Large intestine (tissue), 12 donors: ENCODE measurements at places on chromosomes 16 and 17. TPM values are rescaled to one million over a fixed set of nuclear protein-coding genes. Genes with fewer than 3 reads are reported as not detected.

GRCh38 chr17:41340934-41341861 is 9.4 kb downstream of the KRT33A start:
- no peaks in the 10 kb centered on the region for H3K36me3 ChIP-seq
- H3K4me1 ChIP-seq, result no peaks in the 10 kb centered on the region
- H3K27ac ChIP-seq, result no peak overlapping the region
- peaks cover 9% of the 10 kb centered on the region for H3K27me3 ChIP-seq
- H3K4me3 ChIP-seq, result no peak overlapping the region
- DNase-seq, result no peak

DNA sequence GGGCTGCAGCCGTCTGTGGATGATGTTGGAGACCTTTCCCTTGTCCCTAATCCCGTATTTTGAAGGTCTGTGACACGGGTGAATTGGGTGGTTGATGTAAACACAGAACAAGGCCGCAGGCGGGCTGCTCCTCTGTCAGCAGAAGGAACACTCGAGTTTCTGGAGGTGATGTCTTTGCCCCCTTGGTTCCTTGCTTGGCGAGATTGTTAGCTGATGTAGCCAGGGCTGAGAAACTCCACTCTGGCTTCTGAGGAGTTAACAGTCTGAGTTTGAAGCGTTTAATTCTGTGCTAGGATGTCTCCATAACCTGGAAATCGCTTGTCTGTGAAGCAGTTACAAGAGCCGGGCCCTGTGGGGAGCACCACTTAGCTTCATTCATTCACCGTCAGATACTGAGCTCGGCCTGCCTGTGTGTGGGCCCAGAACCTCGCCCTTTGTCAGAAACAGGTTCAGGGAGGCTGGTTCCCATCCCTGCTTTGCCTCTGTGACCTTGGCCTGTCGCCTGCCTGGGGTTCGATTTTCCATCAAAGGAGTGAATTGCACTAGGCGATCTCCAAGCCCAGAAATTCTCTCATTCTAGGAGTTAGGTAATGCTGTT is 1.3 kb downstream of the MAPK8IP3 start:
- peaks cover 6% of the 10 kb centered on the region for H3K4me1 ChIP-seq
- peak overlapping the region; percentile 6 for H3K27ac ChIP-seq
- no peak for DNase-seq
- no peaks in the 10 kb centered on the region for H3K27me3 ChIP-seq
- H3K4me3 ChIP-seq, result peak overlapping the region; percentile 93

GRCh38 chr16:11833951-11834695 is 17.2 kb downstream of the RSL1D1 start:
- H3K27me3 ChIP-seq, result no peaks in the 10 kb centered on the region
- no peak overlapping the region for H3K27ac ChIP-seq
- no peak for DNase-seq
- peaks cover 29% of the 10 kb centered on the region for H3K36me3 ChIP-seq
- no peak overlapping the region for H3K4me3 ChIP-seq

DNA sequence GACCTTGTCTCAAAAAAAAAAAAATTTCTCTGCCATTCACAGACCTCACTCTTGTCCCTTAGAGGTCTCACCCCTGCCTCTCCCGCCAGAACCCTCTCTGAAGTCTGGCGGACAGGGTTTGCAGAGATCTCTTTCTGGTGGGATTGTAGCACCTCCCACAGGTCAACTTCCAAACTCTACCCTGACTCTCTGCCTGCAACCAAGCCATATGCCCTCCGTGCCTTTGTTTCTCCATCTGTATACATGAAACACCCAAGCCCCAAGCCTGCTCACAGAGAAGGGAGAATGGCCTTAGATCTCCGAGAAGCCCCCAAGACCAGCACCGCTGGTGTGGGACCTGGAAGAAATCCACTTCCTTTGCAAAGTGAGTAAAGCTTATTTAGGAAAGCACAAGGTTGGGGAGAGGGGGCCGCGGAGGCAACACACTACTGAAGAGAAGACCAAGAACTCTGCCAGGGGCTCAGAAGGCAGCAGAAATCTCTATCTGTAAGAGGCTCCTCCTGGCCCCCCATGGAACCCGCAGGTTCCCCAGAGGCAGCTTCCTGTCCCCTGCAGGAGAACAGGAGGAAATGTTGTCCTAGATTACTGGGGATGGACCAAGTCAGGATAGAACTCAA is 219.9 kb downstream of the C16orf78 start:
- DNase-seq, result no peak
- H3K27ac ChIP-seq, result no peak overlapping the region
- no peak overlapping the region for H3K4me3 ChIP-seq

DNA sequence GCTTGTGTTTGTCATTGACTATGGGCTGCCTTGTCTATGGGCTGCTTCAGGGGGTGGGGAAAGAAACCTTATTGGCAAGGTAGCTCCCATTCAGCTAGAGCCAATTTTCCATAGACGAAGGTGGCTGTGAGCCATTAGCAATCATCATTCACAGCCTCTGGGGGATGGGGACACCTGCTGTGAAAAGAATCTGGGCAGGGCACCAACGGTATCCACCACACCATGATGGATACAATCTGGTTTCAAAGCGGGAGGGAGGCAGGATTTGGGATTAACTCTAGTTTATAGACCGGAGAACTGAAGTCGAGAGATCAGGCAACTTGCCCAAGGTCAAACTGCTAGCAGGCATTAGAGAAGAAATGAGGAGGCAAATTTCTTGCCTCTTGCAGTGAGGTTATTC is 182.3 kb downstream of the SHISA9 start:
- H3K36me3 ChIP-seq, result no peaks in the 10 kb centered on the region
- H3K4me3 ChIP-seq, result no peak overlapping the region
- no peaks in the 10 kb centered on the region for H3K27me3 ChIP-seq
- H3K27ac ChIP-seq, result no peak overlapping the region
- H3K4me1 ChIP-seq, result no peaks in the 10 kb centered on the region
- DNase-seq, result no peak

DNA sequence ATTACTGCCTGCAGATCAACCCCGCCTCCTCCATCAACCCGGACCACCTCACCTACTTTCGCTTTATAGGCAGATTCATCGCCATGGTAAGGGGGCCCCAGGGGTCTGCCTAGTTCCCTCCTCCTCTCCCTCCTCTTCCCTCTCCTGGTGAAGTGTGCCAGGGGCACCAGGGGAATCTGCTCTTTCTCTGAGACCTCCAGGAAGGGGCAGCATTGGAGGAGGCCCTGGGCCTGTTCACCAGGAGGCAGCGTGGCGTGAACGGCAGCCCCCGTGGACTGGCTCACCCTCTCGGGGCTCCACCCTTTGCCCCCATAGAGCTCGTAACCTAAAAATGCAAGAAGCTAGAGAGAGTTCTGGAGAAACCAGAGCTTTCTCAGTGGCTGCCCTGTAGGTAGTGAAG is 17.1 kb upstream of the CLEC18A start:
- no peaks in the 10 kb centered on the region for H3K27me3 ChIP-seq

- H3K27me3 ChIP-seq, result peaks cover 6% of the 10 kb centered on the region
- no peaks in the 10 kb centered on the region for H3K36me3 ChIP-seq
- no peak overlapping the region for H3K4me3 ChIP-seq
- no peak for DNase-seq
Measured at GRCh38 chr17:10384175-10384574, 11.4 kb upstream of the MYH13 start.

DNA sequence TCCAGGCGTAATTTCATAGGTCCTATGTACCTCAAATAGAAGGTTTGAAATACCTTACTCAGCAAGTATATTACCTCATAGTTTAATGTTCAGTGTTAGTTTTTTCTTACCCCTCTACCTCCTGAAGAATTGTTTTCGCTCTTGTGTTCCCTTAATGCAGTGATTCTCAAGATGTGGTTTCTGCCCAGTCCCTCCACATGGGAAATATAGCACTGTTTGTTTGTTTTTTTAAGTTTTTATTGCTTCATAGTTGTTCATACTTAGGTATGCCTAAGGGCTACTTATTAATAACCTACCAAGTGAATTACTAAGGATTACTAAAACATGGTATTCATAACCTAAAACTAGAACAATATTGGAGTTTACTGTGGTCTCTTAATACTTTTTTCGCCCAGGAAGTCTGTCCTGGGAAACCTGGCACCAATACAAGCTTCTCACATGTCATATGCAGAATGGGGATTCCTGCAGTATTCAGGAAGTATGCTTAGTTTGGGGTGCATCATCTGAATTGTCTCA is 5.0 kb downstream of the RSPRY1 start:
- peaks cover 9% of the 10 kb centered on the region for H3K4me1 ChIP-seq
- H3K27me3 ChIP-seq, result no peaks in the 10 kb centered on the region
- no peak overlapping the region for H3K4me3 ChIP-seq
- DNase-seq, result peak; percentile 8

GRCh38 chr16:48164907-48165715 is 9.3 kb upstream of the ABCC12 start:
- H3K4me1 ChIP-seq, result no peaks in the 10 kb centered on the region
- no peaks in the 10 kb centered on the region for H3K27me3 ChIP-seq
- DNase-seq, result peak; percentile 44
- no peak overlapping the region for H3K27ac ChIP-seq
- no peak overlapping the region for H3K4me3 ChIP-seq

DNA sequence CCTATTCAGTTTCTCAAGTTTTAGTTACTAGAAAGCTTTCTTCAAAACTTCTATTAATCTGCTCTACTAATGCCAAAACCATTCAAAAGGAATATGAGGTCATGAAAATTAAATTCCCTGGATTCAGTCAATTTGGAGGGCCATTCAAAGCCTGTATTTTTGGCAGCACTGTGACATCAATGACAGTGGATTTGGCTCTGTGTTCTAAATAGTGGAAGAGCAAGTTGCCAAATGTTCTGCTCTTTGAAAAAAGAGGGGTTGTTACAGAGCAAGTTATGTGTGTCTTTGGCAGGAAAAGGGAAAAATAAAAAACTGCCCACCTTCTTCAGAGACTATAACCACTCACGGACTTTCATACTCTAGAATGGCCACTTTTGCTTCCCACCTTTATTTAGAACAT is 3.2 kb upstream of the C16orf46 start:
- no peak for DNase-seq
- no peaks in the 10 kb centered on the region for H3K27me3 ChIP-seq
- H3K4me3 ChIP-seq, result no peak overlapping the region
- no peaks in the 10 kb centered on the region for H3K4me1 ChIP-seq
- no peaks in the 10 kb centered on the region for H3K36me3 ChIP-seq
- H3K27ac ChIP-seq, result no peak overlapping the region

GRCh38 chr16:86662195-86662594 is 83.8 kb downstream of the FOXL1 start:
- H3K4me1 ChIP-seq, result peaks cover 19% of the 10 kb centered on the region
- H3K4me3 ChIP-seq, result no peak overlapping the region
- no peak for DNase-seq
- H3K36me3 ChIP-seq, result no peaks in the 10 kb centered on the region
- H3K27ac ChIP-seq, result no peak overlapping the region

GRCh38 chr17:2406271-2406902 is 5.5 kb upstream of the MNT start:
- peaks cover 2% of the 10 kb centered on the region for H3K36me3 ChIP-seq
- H3K27ac ChIP-seq, result peak overlapping the region; percentile 100
- DNase-seq, result no peak
- H3K4me1 ChIP-seq, result peaks cover 45% of the 10 kb centered on the region

DNA sequence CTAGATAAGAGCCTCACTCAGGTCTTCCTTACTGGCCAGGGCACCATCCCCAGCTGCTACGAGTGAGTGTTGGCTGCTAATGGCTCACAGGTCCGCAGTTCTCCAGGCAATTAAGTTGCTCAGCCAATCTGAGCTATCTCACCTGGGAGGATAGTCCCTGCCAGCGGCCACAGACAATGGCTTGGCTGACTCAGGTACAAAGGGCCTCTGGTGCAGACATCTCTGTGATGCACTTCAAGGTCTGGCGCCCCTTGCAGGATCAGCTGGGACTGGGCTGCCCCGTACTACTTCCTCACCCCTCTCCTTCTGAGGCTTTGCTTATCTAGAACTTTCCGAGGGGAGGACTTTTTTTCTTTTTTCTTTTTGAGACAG is 49.2 kb upstream of the EMP2 start:
- H3K4me3 ChIP-seq, result no peak overlapping the region
- H3K4me1 ChIP-seq, result no peaks in the 10 kb centered on the region
- no peaks in the 10 kb centered on the region for H3K36me3 ChIP-seq
- DNase-seq, result no peak

GRCh38 chr17:82214012-82214628 is 1.5 kb upstream of the CCDC57 start:
- DNase-seq, result no peak
- no peak overlapping the region for H3K4me3 ChIP-seq
- H3K36me3 ChIP-seq, result no peaks in the 10 kb centered on the region
- H3K27ac ChIP-seq, result no peak overlapping the region
- no peaks in the 10 kb centered on the region for H3K4me1 ChIP-seq

DNA sequence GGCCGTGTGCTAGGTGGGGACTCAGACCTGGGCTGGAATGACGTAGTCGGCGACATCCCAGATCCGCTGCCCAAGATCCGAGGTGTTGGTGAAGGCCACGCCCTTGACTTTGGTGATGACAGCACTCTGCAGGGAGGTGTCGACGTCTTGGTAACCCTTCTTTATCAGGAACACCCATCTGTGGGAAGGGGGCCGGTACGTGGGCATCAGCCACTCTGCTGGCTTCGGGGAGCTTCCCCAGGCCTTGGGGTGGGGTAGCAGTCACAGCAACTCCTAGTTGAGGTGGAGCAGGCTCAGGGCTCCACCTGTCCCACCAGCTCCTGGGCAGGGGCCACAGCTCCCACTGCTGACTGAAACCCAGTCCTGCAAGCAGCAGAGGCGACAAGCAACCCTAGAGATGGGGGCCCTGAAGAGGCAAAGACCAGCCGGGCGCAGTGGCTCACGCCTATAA is 4.3 kb downstream of the P2RX5 start:
- DNase-seq, result no peak
- H3K27ac ChIP-seq, result no peak overlapping the region
- no peak overlapping the region for H3K4me3 ChIP-seq
- H3K4me1 ChIP-seq, result peaks cover 10% of the 10 kb centered on the region

- no peaks in the 10 kb centered on the region for H3K4me1 ChIP-seq
- DNase-seq, result no peak
- H3K27me3 ChIP-seq, result no peaks in the 10 kb centered on the region
- H3K27ac ChIP-seq, result no peak overlapping the region
Measured at GRCh38 chr17:60089096-60089806, 10.5 kb upstream of the HEATR6 start.

GRCh38 chr16:67652578-67653127 is 7.4 kb downstream of the ACD start:
- no peak overlapping the region for H3K4me3 ChIP-seq
- no peak overlapping the region for H3K27ac ChIP-seq
- no peak for DNase-seq
- H3K36me3 ChIP-seq, result peaks cover 5% of the 10 kb centered on the region

The CDH5 gene
- 20.2 TPM for polyA plus RNA-seq

The MSLN gene
- 62.0 TPM for polyA plus RNA-seq

The TEX14 gene
- 0.33 TPM for polyA plus RNA-seq

The C1QTNF8 gene
- polyA plus RNA-seq, result 0.03 TPM

The CCL17 gene
- 0.30 TPM for polyA plus RNA-seq

The CACNB1 gene
- polyA plus RNA-seq, result 5.5 TPM

The SCARF1 gene
- 6.5 TPM for polyA plus RNA-seq

The SLC12A3 gene
- polyA plus RNA-seq, result 0.21 TPM
